ENCODE measurements at places on chromosomes 3 and 15.
A peak's percentile ranks its signal among the peaks of the same experiment; 100 is the strongest.

GRCh38 chr15:53716909-53717876, 42.3 kb downstream of the WDR72 start:
- H3K27me3 ChIP-seq = peaks cover 35% of the 10 kb centered on the region
- no peaks in the 10 kb centered on the region for H3K4me1 ChIP-seq
- DNase-seq = no peak
- no peaks in the 10 kb centered on the region for H3K36me3 ChIP-seq
- no peak overlapping the region for H3K27ac ChIP-seq

GRCh38 chr3:120170223-120170622, 76.0 kb upstream of the GSK3B start:
- H3K4me1 ChIP-seq = peaks cover 28% of the 10 kb centered on the region
- DNase-seq = no peak
- H3K4me3 ChIP-seq = no peak overlapping the region
- H3K27me3 ChIP-seq = no peaks in the 10 kb centered on the region
- H3K36me3 ChIP-seq = no peaks in the 10 kb centered on the region

DNA sequence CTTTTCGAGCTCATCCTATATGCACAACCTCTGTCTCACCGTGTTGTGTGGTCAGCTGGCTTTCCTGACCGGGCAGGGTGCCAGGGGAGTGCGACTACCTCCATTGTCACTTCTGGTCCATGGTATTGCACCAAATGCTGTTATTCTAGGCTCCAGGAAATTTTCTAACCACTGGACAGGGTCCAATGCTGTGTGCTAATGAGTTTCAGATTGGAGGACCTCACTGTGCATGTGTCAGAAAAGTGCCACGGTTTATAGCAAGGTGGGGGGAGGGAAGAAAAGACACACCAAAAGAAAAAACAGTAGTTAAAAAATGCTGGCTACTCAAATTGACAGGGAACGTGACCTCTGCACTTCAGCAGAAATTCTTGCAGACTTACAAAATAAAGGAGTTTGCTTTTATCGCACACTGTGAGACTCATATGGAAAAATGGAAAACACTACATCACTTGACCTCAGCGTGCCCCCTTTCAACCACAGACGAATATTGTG, 480.1 kb downstream of the FOXP1 start:
- peaks cover 3% of the 10 kb centered on the region for H3K36me3 ChIP-seq
- H3K27ac ChIP-seq = peak overlapping the region; percentile 95
- H3K27me3 ChIP-seq = no peaks in the 10 kb centered on the region
- peaks cover 80% of the 10 kb centered on the region for H3K4me1 ChIP-seq
- H3K4me3 ChIP-seq = peak overlapping the region; percentile 39

- no peaks in the 10 kb centered on the region for H3K36me3 ChIP-seq
- no peak overlapping the region for H3K4me3 ChIP-seq
- no peaks in the 10 kb centered on the region for H3K27me3 ChIP-seq
- H3K27ac ChIP-seq = no peak overlapping the region
- H3K4me1 ChIP-seq = no peaks in the 10 kb centered on the region
Measured at GRCh38 chr3:63328365-63328764, 50.3 kb downstream of the SYNPR start.

DNA sequence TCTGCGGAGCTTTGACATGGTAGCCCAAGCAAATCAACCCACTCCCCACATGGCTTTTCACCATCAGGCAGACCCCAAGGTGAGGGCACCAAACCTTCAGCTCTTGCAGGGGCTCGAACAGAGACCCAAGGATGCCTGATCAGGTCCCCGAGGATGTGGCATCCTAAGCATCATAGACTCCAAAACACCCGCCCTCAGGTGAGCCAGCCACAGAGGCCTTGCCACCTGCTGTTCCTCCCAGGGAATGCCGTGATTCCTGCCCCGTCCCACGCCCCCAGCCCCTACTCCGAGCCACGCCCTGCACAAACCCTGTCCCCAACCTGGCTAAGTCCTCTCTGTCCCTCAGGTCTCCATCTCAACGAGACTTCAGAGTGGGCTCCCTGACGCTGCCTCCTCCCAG, 34.7 kb upstream of the SLC41A3 start:
- peak; percentile 60 for DNase-seq
- H3K27me3 ChIP-seq = peaks cover 42% of the 10 kb centered on the region
- H3K36me3 ChIP-seq = no peaks in the 10 kb centered on the region
- H3K4me3 ChIP-seq = no peak overlapping the region
- no peaks in the 10 kb centered on the region for H3K4me1 ChIP-seq
- H3K27ac ChIP-seq = no peak overlapping the region

DNA sequence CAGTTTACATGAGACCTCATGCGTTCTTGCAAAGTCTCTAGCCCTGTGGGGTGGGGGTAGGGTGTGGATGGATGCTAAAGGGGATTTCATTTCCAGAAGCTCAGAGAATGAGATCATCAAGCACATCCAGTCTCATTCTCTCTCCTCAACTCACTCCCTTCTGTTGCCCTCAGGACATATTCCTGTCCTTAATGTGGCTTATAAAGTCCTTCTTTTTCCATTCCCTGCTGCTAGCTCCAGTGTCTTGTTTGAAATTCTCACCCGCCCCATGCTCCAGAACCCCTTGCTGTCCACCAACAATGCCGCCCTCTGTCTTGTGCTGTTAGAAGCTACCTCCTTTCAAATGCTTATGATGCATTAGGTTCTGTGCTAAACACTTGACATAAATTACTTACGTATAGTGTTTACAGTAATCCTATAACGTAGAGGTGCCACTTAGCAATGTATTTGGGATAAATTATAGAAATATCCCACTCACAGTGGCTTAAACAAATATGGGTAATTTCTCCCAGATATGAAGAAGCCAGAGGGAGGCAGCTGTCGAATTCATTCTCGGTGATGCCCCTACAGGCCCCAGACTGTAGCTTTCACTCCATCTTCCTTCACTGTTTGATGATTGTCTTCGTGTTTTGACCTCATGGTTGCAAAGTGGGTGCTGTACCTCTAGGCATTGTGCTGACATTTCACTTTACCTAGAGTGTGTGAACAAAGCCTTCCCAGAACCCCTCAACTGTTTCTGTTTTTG, 273.1 kb upstream of the TBL1XR1 start:
- peaks cover 3% of the 10 kb centered on the region for H3K36me3 ChIP-seq
- no peaks in the 10 kb centered on the region for H3K27me3 ChIP-seq
- DNase-seq = peak; percentile 87
- peak overlapping the region; percentile 90 for H3K27ac ChIP-seq

GRCh38 chr15:70036585-70037291, 61.0 kb downstream of the TLE3 start:
- no peak overlapping the region for H3K4me3 ChIP-seq
- H3K36me3 ChIP-seq = no peaks in the 10 kb centered on the region
- H3K4me1 ChIP-seq = no peaks in the 10 kb centered on the region
- H3K27ac ChIP-seq = no peak overlapping the region

GRCh38 chr3:52281981-52282801, 3.7 kb upstream of the WDR82 start:
- H3K4me1 ChIP-seq = peaks cover 28% of the 10 kb centered on the region
- no peak overlapping the region for H3K4me3 ChIP-seq
- H3K27ac ChIP-seq = no peak overlapping the region
- H3K27me3 ChIP-seq = no peaks in the 10 kb centered on the region
- H3K36me3 ChIP-seq = no peaks in the 10 kb centered on the region

GRCh38 chr3:128360705-128361271, 105.9 kb downstream of the DNAJB8 start:
- DNase-seq = no peak
- peaks cover 14% of the 10 kb centered on the region for H3K36me3 ChIP-seq
- H3K27ac ChIP-seq = peak overlapping the region; percentile 41
- peaks cover 30% of the 10 kb centered on the region for H3K4me1 ChIP-seq
- no peak overlapping the region for H3K4me3 ChIP-seq

DNA sequence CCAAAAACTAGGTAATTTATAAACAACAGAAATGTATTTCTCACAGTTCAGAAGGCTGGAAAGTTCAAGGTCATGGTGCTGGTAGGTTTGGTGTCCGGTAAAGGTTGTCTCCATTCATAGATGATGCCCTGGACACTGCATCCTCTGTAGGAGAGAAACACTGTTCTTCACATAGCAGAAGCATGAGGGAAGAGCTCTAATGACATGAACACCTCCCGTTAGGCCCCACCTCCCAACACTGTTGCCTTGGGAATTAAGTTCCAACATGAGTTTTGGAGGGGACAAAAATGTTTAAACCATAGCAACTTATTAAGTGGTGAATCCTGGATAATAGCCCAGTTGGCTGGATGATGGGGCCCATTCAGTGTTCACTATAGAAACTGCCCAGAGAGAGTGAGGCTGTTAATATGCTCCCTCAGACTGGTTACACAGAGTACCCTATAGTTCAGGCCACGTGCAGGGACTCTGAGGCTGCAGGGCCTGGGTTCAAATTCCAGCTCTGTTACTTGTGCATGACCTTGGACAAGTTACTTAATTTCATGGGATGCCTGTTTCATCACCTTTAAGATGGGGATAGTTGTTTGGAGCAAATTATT, 37.0 kb downstream of the CCNL1 start:
- DNase-seq = no peak
- no peaks in the 10 kb centered on the region for H3K27me3 ChIP-seq
- H3K4me1 ChIP-seq = peaks cover 29% of the 10 kb centered on the region
- no peak overlapping the region for H3K4me3 ChIP-seq

- DNase-seq = no peak
- H3K4me3 ChIP-seq = no peak overlapping the region
- H3K27me3 ChIP-seq = no peaks in the 10 kb centered on the region
- peaks cover 58% of the 10 kb centered on the region for H3K4me1 ChIP-seq
- peak overlapping the region; percentile 75 for H3K27ac ChIP-seq
Measured at GRCh38 chr3:11389386-11390268, 117.4 kb downstream of the ATG7 start.
